ENCODE measurements at places on chromosomes 3 and 15.

DNA sequence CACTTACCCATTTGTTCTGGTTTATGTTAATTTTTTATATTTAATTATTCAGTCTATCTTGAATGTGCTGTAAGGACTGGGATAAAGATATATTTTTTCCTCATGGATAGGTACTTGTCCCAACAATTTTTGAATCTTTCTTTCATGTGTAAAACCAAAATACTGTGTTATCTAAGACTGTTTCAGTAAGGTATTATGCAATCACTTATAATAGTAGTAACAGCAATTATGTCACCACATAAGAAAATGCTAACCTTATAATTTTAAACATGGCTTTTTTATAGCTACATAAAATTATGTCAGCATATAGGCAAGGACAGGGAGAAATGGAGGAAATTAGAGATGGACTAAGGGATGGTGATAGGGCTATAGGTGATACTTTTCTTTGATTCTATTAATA lies 2.9 kb upstream of the CTDSPL start:
- DNase-seq, result no peak

DNA sequence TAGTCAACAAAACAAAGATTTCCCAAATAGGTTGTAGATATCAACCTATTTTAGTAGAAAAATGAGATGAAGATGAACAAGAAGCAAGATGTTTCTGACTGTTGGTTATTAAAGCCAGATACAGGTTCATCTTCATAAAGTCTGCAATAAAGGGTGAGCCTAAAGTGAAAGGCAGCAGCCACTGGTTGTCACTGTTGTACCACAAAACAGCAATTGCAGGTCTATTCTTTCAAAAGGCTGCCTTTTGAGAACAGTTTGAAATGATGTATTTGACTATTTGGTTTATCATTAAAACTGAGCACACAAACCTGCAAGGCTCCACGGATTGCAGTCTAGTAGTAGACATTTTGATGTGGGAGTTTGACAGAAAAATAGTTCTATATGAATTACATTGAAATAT lies 543.4 kb downstream of the GBE1 start:
- no peak for DNase-seq

DNA sequence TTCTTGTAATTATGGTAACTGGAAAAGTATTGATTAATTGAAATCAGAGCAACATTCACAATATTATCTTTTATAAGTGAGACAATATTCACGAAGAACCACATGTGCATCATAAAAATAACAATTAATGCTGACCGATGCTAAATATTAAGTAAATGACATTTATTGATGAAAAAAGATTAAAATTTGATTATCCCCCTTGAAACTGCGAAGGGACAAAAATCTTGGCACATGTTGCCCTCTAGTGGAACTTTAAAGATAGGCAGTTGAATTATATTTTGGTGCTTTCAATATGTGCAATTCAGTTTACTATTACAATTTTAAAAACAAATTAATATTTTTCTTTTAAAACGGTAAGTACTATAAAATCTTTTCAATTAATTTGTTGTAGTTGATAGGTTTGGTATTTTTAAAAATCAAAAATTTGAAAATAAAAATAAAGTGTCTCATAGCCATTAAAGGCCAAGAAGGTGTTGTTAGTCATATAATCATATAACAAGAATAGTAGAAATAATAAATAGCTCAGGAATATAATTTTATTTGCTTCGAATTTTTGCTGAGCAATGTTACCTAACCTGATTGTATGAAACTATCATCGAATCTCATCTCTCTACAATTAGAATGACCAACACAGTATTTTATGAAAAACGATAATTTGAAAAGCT lies 270.2 kb downstream of the ROBO1 start:
- no peak for DNase-seq

DNA sequence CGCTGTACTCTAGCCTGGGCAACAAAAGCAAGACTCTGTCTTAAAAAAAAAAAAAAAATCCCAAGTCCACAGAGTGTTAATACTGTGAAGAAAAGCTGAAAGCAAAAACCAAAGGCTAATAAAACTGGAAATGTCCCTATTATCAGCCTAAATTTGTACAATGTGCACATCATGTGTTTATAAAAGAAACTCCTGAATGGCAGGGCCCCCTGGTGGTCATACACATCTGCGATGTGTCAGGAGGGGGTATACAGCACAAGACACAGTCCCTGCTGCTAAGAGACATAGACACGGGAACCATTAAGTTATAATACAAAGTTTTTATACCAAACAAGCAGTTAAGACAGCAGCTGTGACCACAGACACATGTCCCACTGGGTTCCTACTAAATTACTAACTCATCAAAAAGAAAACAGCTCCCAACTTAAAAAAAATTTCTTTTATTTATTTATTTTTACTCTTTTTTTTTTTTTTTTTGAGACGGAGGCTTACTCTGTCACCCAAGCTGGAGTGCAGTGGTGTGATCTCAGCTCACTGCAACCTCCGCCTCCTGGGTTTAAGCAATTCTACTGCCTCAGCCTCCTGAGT lies 31.0 kb downstream of the IDH2 start:
- peak; percentile 55 for DNase-seq

DNA sequence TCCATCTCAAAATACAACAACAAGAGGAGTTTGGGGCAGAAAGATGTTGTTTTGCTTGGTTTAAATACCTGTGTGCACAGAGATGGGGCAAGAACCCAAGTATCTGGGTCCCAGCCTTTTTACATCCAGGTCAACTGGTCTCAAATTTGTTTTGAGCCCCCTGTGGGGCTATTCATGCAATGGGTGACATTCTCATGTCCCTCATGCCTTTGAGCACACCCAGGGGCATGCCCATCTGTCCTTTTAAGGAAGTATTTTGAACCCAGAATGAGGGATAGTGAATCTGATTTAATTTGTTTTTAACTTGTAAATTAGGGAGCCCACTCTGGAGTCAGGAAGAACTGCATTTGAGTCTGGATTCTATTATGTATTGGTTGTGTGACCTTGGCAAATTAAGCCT lies 14.8 kb downstream of the ABCF3 start:
- no peak for DNase-seq

DNA sequence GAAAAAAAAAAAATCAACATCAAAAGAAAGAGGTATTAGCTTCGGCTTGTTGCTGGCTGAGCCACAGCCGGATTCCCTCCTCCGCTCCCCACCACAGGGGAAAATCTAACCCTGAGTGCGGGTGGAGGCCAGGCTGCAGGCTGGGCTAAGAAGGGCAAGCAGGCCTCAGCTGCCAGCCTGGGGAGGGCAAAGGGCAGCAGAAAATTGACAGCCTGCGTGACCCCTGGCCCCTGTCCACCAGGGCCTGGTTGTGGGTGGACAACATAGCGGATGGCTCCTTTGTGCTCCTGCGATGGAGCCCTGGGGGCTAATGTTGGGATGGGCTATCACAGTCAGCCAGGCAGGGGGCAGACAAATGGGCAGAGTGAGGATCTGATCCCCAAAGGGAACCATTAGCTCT lies 25.4 kb downstream of the CACNA2D2 start:
- no peak for DNase-seq

DNA sequence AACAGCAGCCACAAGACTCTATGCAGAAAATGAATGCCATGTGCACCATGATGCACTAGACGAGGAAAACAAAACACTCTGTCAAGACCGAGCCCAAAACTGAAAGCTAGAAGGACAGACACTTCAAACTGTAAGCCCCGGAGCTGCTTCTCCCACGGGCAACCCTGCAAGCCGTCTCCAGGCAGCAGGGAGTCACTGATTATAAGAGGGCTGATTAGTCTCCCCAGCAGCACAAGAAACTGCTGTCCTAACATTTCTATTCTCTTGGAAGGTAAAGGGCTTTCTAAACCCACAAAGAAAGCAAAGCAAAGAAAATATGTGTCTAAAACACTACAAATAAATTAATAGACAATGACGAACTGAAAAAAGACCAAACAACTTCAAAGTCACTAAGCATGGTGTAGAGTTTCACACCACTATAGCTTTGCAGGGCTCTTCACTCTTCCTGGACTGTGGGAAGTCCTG lies 15.5 kb downstream of the TBC1D2B start:
- DNase-seq, result peak; percentile 63

DNA sequence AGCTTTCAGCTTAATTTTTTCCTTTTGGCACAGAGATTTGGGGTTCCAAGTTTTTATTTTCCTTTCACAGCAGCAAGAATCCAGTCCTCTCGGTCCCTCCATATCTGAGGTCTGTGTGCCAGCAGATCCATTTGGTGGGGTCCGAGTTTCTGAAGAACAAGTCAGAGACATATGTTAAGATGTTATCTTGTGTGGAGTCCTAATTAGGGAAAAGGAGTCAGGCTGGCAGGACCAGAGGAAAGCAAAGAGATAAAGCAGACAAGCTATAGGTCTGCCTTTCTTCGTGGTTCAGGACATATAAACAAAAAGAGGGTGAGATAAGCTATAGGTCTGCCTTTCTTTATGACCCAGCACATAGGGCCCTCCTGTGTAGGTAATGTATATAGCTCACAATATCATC lies 54.9 kb downstream of the TMED3 start:
- DNase-seq, result no peak

GRCh38 chr3:136171097-136171542 lies 25.0 kb downstream of the MSL2 start:
- DNase-seq, result no peak

- peak; percentile 30 for DNase-seq
Observed at GRCh38 chr3:43378066-43378935, 92.0 kb downstream of the SNRK start.

GRCh38 chr3:147404000-147404799 lies 2.1 kb downstream of the ZIC4 start:
- DNase-seq, result no peak

DNA sequence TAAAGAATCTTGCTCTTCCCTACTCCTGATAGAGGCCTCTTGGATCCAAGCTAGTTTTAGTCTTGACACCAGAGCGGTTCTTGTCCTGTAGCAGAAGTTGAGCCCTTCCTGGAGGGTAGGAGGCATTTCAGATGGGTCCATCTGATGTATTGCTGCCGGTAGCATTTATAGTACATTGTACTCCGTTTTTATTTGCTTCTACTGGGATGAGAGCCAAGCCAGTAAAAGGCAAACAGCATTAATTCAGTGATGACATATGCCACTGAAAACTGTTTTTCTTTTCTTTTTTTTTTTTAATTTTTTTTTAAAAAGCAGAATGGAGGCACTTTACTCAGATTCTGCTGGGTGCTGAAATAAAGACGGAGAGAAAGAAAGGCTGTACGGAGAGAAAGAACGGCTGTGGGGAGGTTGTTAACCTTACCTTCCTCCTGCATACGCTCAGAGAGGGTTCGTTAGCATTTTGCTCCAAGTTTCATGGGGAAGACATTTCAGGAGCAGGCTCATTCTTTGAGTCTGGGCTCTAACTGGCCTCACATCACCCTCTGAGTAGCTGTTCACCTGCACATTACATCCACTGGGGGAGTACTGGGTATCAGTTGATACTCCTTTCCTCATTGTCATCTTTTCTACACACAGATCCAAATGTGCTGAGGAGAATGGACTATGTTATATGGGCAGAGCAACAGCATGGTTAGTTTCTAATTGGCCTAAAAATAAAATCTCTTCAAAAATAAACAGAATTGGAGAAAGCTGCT lies 161.5 kb downstream of the FEZF2 start:
- DNase-seq, result no peak

GRCh38 chr3:45605534-45605933 lies 11.0 kb downstream of the LIMD1 start:
- no peak for DNase-seq

DNA sequence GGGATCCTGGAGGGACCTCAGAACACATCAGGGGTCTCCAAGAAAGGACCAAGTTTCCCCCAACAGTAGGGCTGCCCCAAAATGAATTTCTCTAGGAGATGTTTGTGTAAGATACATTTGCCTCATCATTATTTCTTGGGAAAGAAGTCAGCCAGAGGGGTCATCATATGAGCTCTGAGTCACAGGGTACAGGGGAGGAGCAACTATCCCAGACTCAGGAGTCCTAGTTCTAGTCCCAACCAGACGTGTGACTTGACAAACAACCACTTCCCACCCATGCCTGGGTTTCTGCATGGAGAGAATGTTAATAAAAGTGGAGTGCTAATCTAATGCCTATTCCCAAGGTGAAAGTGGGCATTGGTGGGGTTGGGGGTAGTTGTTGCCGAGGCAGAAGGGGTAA lies 144.1 kb downstream of the ALDH1A2 start:
- DNase-seq, result no peak

Measured in stimulated activated effector memory CD8-positive, alpha-beta T cell treated with anti-CD3 and anti-CD28 coated beads, Interleukin-12 subunit alpha, Interleukin-12 subunit beta, amount 100 ng/mL, for 72 hours (primary cell).